ENCODE measurements at places on chromosomes 16 and 17. TPM values are rescaled to one million over a fixed set of nuclear protein-coding genes. Genes with fewer than 3 reads are reported as not detected.

GRCh38 chr17:44552361-44552760, 4.9 kb upstream of the FZD2 start:
- DNase-seq, result no peak

GRCh38 chr16:52518884-52519283, 28.1 kb downstream of the TOX3 start:
- DNase-seq, result no peak

GRCh38 chr17:70677783-70678647, 508.7 kb downstream of the KCNJ2 start:
- no peak for DNase-seq

DNA sequence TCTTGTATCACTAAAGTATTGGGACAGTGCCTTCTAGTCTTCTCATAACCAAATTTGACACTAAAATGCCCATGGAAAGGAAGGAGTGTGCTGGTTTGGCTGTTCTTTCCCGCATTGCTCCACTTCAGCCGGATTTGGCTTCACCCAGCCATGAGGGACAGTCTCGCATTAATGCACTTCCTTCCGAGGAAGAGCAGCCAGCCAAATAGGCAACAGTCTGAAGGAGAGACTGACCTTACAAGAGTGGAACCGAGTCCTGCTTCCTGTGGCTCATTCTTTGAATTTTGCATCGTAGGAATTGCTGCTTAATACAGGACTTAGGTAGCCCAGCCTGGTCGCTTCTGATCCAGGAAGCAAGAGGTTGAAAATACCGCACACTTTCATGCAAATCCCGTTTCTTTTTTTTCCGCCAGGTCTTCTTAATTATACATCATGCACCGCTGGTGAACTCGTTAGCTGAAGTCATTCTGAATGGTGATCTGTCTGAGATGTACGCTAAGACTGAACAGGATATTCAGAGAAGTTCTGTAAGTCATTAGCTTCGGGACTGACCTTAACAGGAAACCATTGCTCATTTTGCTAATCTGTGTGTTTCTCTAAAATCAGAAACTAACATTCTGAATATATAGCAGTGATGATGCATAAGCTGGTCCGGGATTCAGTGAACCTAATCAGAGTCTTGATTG, 38.2 kb downstream of the CLEC16A start:
- no peak for DNase-seq

- no peak for DNase-seq
Measured at GRCh38 chr17:17077101-17077500, 34.8 kb downstream of the MPRIP start.

DNA sequence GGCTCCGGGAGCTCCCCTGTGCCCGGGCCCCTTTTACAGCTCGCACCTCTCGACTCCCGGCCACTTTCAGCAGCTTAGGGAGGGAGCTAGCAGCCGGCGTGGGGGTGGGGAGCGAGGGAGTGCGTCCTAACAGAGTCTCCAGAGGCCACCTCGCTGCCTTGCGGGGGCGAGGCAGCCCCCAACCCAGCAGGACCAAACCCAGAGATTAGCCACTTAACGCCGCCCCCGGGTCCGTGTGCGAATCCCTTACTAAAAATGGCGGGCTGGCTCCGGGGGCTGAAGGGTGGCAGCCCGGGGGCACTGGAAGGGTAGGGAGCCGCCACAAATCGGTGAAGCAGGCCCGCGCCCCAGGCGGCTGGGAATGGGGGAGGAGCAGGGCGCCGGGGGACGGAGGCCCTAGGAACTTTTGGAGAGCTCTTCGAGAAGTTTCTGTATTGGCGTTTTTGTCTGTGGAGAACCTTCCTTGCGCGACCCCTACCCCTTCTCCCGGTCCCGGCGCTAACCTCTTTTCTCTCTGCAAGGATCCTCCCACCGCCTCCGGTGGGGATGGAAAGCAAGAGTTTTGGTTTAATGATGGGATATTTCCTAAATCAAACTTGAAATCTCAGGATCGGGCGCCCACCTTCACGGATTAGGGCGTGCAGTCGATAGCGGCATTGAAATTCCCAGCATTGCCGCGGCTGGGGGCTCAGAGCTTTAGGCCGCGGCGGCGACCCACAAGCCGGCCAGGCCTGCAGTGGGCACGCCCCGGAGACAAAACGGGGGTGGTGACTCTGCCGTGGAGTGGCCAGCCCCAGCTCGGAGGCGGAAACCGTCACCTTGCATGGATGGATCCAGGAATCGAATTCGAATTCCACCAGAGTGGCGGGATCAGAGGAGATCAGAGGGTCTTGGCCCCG, 793 bp upstream of the IRX3 start:
- DNase-seq, result no peak

DNA sequence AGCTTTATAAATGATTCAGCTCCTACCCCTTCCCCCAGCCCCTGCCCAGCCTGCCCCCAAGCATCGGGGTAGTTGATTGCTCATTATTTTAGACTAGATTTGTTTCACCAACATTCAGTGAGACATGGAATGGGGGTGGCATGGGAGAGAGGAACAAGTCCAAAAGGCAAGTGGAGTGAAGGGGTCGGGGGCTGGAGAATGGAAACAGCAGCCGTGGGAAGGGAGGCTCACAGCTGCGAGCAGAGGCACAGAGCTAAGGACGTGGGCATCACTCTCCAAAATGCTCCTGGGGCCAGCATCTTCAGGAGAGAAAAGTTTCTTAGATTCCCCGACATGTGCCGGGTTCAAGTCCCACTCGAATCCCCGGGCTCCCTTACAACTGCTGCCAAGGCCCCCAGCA, 19.3 kb downstream of the PIPOX start:
- no peak for DNase-seq

- DNase-seq, result no peak
Measured at GRCh38 chr17:74833501-74834377, 25.9 kb downstream of the GRIN2C start.

DNA sequence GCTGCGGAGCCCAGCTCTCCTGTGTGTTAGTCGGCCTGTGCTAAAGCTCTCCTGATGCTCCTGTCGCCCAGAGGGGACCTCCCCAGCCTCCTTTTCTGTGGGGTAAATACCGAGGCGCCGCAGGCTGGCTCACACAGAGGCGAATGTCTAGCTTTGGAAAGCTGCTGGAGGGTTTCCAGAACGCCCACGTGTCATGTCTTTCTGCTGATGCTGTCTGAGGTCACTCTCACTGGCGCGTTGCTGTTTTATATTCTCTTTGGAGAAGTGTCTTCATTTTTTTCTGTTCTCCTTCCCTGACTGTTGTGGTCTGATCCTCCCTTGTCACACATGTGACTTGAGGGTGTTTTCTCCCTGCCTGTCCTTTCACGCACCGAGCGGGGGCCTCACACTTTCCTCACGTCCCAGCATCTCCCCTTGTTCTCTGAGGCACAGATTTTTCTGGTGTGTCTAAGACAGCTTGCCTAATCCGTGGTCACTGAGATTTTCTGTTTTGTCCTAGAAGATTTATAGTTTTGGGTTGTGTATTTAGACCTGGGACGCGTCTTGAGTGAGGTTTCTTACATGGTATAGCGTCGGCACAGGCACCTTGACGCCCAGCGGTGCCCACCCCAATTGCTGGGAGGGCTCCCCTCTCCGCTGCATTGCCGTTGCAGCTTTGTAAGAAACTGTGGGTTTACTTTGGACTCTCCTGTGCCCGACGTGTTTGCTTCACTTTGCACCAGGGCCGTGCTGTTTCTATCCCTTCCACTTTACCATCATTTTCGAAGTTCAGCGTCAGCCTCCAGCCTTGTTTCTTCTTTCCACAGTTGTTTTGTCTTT, 92.1 kb upstream of the ZNF750 start:
- no peak for DNase-seq

GRCh38 chr16:88527186-88527936, 42.8 kb upstream of the ZC3H18 start:
- peak; percentile 31 for DNase-seq

- DNase-seq, result no peak
Measured at GRCh38 chr17:50661795-50662391, 27.2 kb downstream of the ABCC3 start.

DNA sequence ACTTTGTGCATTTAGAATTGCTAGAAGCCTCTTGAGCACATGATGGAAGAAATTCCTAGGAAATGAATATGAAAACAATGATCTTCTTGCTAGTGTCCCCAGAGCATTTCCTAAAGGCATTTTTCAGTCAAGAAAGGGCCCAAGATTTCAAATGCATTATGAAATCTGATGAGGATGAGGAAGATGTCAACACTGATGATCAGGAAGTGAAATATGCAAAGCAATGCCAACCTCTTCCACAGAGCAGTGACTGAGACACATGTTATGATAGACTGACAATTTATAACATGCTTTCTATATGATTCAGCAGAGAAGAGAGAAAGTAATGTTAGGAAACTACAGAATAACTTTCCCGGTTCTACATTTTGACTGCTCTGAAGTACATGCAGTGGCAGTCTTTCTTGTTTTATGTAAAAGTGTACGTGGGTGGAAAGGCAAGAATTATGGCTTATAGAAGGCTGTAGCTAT, 859.1 kb upstream of the GOT2 start:
- DNase-seq, result no peak

- DNase-seq, result no peak
Measured at GRCh38 chr16:79648826-79649225, 48.3 kb upstream of the MAF start.

GRCh38 chr17:80101946-80102663, 724 bp downstream of the GAA start:
- no peak for DNase-seq

- no peak for DNase-seq
Measured at GRCh38 chr16:84423416-84423837, 55.1 kb downstream of the ATP2C2 start.

DNA sequence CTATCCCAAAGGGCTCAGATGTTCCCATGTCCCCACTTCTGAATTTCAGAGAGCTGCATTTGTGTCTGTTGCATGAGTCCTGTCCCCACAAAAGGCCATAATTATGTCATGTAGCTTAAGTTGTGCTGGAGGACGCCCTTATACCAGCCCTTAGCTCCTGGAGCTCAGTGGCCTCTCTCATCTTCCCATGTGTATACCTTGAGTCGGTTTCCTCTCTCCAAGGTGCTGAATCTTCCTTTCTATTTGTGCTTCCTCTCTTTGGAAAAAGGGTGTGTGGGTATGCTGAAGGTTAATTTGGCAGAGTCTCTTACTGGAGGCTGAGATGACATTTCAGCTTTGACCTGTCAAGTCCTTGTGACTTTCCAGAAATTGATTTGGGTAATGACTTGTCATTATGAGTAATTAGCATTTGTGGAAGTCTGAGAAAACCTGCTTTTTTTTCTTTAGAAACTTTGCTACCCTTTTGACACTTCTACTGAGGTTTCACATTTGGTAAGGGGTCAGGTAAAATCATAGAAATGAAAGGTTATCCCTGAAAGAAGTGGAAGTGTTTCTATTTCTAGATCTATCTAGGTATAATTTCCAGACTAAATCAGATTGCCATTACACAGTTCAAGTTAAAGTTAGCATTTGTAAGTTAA, 185.4 kb downstream of the ABCC12 start:
- peak; percentile 78 for DNase-seq

Gene ACSM2A
- 62.8 TPM for polyA plus RNA-seq

Gene DRG2
- polyA plus RNA-seq, result 45.3 TPM

Gene SLC52A1
- polyA plus RNA-seq, result 0.24 TPM

Gene TNFRSF17
- not detected for polyA plus RNA-seq

Gene HIC1
- 31.1 TPM for polyA plus RNA-seq

Gene C17orf67
- polyA plus RNA-seq, result 2.0 TPM
